ENCODE measurements at places on chromosomes 1 and 21. TPM values are rescaled to one million over a fixed set of nuclear protein-coding genes. Genes with fewer than 3 reads are reported as not detected.
A peak's percentile ranks its signal among the peaks of the same experiment; 100 is the strongest.

DNA sequence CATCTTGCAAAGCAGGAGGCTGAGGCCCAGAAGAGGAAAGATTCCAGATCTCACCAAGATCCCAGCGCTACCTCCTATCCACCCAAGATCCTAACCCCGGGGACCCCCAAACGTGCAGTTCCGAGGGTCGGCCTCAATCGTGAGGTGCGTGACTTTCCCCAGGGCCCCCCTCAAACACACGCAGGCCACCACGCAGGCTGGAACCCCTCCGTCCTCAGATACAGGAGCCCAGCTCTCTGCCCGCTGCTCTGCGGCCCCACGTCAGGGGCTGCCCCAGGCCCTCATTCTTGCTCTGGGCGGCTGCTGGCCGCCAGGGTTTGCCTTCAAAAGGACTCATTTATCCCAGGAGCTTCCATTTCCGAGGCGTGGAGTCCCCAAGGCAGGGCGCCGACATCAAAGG, 39.9 kb downstream of the KRTAP10-1 start:
- DNase-seq: no peak

DNA sequence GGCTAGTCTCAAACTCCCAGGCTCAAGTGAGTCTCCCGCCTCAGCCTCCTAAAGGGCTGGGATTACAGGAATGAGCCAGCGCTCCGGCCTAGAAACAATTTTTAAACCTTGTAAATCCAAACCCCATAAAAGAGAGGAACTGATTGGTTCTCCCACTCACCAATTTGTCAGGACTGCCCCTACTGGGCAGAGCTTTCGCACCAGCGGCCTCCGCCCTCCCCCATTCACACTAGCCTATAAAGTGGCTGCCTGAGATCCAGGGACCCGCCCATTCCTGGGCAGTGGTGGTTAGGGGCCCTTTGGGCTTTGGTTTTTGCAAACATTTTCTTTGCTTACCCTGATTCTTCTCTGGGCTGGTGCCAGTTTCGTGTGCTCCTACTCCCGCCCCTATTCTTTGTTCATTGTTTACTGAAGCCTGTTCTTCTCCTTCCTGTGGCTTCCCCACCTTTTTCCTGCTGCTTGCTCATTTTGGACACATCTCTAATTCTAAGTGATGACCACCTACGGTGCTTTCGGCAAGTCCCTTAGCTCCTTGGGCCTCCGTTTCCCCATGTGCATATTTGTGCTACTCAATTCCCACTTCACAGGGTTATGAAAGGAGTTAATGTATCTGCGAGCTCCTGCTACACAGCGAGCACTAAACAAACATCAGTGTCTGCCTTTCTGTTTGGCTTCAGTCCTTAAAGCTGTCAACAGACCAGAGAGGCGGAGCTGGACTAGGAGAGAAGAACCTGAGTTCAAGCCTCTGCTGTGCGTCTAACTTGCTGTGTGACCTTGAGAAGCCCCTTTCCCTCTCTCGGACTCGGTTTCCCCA, 39.8 kb upstream of the CLIC4 start:
- peak; percentile 54 for DNase-seq

DNA sequence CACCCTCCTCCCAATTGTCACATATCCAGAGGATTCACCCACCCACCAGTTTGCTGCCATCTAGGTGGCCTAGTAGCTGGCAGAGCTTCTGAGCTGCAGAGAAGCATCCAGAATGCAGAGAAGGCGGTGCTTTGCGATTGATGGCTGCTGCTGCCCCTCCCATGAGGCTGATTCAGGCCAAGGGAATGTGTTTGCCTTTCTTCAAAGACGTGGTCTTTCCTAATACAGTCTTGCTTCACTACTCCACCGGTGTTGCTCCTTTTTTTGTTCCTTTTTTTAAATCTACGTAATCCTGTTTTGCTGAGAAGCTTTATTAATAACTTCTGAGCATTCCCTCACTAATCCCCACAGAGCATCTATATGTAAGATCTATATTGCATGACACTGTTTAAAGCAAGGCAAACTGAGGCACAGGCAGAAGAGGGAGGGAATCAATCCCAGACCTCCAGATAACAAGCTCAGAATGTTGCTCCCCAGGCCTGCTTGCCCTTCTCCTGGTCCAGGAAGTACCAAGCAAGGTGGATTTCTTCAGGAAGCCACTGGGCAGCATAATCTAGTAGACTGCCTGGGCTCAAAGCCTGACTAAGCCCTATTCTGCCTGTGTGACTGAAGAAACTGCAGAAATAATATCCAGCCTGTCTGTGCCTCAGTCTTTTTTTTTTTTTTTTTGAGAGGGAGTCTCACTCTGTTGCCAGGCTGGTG, 275.5 kb upstream of the FMN2 start:
- DNase-seq: no peak

GRCh38 chr21:29508301-29508700, 209.6 kb downstream of the BACH1 start:
- peak; percentile 21 for DNase-seq

DNA sequence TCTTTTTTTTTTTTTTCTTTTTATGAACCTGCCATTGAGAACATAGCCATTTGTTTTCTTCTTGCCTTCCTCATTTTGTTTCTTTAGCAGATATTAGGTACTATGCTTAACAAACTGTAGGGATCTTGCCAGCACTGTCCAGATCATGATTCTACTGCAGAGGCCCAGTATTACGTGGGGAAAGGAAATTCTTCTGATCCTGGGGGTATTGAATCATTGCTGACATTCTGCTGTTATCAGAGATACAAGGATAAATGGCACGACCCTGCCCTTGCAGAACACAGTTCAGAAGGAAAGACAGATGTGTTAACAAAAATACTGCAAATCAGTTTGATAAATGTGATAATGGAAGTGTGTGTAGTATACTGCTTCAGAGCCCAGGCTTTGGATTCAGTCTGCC, 56.2 kb downstream of the BTBD8 start:
- DNase-seq: no peak

- DNase-seq: no peak
Measured at GRCh38 chr1:39061951-39062350, 35.8 kb downstream of the NDUFS5 start.

DNA sequence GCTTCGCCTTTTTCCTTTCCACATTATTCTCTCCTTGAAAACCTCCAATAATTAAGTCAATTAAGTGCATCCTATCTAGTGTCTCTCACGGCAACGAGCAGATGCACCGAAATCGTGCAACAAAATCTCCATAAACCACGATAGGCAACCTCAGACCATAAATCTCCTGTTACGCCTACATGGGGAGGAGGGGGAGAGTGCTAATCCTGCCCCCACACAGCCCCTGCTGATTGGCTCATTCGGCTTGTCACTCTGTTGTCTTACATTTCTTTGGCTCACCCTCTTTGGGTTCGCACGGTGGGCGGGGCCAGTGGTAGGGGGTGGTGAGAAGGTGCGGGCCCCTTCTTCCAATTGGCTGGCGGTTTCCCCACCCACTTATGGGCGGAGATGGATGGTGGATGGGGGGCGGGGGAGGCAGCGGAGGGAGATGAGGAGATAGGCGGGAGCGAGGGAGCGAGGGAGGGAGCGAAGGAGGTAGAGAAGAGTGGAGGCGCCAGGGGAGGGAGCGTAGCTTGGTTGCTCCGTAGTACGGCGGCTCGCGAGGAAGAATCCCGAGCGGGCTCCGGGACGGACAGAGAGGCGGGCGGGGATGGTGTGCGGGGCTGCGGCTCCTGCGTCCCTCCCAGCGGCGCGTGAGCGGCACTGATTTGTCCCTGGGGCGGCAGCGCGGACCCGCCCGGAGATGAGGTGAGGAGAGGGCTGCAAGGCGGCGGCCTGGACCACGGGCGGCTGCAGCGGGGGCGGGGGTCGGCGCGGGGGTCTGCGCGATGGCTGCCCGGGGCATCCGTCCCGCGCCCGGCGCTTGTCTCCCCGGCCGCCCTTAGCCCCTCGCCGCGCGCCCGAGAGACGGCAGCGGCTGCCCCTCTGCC, at the start of gene ITSN1:
TSS of gene ITSN1 (plus strand) at position 475 of the 869 bp plus-strand sequence. CDS start 76,328 bp downstream, outside the sequence.
- peak; percentile 100 for DNase-seq

DNA sequence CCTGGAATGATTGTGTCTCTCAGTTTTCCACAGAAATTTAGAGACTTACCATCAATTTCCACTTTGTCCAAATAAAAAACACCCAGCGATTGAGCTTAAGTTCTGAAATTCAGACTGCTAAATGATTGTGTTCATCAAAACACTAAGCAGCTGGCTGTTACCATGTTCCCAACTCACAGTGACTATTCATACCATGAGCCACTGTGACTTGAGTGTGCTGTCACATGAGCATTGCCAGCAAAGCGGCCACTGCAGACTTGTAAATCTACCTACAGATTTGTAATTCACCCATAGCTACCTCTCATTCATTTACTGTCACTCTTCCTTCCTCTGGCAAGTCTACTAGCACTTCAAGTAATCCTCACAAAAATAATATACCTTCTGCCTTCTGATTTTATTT, 17.2 kb upstream of the PRKAB2 start:
- DNase-seq: no peak

- DNase-seq: no peak
Measured at GRCh38 chr1:205678286-205679111, 1.8 kb downstream of the SLC45A3 start.

DNA sequence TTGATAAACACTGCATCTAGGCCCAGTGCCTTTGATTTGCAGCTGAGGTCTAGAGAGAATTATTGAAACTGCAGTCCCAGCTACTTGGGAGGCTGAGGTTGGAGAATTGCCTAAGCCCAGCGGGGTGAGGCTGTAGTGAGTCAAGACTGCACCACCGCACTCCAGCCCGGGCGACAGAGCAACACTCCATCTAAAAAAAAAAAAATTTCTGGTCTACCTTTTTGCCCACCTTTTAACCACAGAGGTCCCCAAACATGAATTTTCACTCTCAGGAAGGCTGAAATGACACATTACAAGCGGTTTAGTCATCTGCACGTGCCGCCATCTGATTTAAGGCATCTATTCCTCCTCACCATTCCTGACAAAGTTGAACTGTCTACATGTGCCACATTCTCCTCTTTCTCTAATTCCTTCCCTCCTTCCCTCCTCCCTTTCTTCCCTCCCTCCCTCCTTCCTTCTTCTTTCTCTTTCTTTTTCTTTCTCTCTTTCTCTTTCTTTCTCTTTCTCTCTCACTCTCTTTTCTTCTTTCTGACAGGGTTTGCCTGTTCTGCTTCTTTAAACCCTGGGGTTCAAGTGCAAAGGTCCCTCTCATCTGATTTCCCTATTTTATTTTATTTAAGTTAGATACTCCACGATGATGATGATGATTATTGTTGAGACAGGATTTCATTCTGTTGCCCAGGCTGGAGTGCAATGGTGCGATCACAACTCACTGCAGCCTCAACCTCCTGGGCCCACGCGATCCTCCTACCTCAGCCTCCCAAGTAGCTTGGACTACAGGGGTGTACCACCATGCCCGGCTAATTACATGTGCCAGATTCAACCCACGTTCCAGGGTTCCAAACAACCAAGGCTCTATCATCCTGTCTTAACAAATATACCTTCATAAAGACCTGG, 3.0 kb upstream of the SOD1 start:
- no peak for DNase-seq

DNA sequence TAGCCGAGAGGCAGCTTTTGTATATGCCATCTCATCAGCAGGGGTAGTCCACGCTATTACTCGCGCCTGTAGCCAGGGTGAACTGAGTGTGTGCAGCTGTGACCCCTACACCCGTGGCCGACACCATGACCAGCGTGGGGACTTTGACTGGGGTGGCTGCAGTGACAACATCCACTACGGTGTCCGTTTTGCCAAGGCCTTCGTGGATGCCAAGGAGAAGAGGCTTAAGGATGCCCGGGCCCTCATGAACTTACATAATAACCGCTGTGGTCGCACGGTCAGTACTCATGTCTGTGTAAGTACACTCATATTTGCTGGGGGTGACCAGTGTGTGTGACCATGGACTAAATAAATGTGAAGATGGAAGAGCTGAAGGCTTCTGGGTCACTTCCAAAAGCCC, 7.4 kb downstream of the WNT2B start:
- no peak for DNase-seq

DNA sequence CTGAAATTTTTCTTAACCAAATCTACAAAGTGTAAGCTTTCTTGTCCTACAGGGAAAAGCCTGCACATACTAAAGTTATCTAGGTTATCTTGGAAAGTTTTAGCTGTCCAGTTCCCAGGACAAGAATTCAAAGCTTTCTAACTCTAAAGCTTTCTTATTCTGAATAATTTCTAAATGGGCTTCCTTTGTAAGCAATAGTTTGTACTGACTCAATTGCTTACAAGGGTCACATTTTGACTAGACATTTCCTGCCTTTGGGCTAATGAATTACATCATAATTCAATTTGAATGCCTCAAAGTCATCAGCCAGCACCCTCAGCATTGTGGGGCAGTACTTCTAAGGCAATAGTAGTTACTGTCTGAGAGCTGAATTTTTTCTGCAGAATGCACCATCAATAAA, 223.0 kb downstream of the LTN1 start:
- DNase-seq: no peak

DNA sequence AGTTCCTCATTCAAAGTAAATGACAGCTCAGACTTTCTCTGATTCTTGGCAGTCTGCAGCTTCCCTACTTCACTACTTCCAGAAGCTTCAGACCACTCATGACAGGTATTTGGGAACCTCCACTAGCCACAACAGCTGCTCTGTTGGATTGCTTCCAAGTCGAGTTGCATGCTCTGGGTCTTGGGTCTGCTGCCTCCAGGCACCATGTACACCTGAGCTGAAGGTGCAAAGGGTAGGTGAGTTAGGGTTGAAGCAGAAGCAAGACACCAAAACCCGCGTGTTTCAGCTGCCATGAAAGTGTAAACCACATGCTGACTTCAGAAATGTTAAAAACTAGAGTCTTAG, 62.7 kb downstream of the ZNF684 start:
- DNase-seq: no peak

DNA sequence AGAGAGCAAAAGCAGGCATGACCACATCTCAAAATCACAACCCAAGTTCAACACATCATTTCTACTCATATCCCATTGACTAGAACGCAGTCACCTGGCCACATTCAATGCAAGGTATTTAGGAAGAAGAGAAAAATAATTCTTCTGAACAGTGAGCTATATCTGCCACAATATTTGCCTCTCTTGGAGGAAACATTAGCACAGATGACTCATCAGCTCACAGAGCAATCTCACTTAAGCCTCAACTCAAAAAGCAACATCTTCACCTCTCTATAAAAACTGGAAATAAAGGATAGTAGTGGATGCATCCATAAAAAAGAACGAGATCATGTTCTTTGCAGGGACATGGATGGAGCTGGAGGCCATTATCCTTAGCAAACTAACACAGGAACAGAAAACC, 143.9 kb upstream of the FMN2 start:
- no peak for DNase-seq

GRCh38 chr1:229536982-229537381, 21.5 kb downstream of the ABCB10 start:
- no peak for DNase-seq

- DNase-seq: no peak
Measured at GRCh38 chr1:212667223-212668139, 32.2 kb downstream of the BATF3 start.

GRCh38 chr1:99441299-99442095, 177.2 kb downstream of the PLPPR4 start:
- DNase-seq: no peak

GRCh38 chr1:33048426-33048825, 11.7 kb upstream of the AK2 start:
- DNase-seq: no peak

Gene PERM1
- polyA plus RNA-seq: not detected

Gene SAMD13
- polyA plus RNA-seq: 7.1 TPM

Gene FAM151A
- polyA plus RNA-seq: 21.0 TPM

Gene GPR52
- polyA plus RNA-seq: not detected

Gene CFHR3
- polyA plus RNA-seq: 0.22 TPM

Gene KRTAP21-2
- polyA plus RNA-seq: not detected

Gene PDE9A
- 36.1 TPM for polyA plus RNA-seq

Measured in right renal cortex interstitium (tissue), 3 donors.